ENCODE measurements at places on chromosomes 13 and 19.
A peak's percentile ranks its signal among the peaks of the same experiment; 100 is the strongest.

DNA sequence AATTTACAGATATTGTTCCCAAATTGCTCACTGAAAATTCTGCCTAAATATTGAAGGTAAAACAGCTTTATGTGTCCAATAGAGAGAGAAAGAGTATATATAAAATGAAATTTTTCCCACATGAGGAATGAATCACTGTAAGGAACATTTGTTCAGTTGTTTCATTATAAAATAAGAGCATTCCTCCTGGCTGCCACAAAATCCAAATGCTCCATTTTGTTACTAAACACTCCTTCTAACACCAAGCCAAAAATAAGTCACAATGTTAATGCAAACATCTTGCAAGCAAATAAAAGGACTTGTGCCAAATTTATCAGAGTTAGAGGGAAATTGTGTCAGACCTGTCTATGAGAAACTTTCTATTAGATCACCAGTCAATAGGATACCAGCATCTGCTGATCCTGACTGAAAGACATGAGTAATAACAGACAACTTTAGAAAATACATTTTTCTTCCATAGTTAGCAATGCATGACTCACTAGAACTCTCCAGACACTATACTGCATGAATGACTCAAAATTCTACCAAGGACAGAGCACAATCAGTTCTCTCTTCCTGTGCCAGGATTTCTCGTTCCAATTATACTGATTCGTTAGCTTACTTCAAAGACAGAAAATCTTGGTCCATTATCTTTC is 83.5 kb upstream of the FNDC3A start:
- DNase-seq, result no peak

GRCh38 chr13:64765636-64766035 is 2464.5 kb downstream of the PCDH9 start:
- no peak for DNase-seq

DNA sequence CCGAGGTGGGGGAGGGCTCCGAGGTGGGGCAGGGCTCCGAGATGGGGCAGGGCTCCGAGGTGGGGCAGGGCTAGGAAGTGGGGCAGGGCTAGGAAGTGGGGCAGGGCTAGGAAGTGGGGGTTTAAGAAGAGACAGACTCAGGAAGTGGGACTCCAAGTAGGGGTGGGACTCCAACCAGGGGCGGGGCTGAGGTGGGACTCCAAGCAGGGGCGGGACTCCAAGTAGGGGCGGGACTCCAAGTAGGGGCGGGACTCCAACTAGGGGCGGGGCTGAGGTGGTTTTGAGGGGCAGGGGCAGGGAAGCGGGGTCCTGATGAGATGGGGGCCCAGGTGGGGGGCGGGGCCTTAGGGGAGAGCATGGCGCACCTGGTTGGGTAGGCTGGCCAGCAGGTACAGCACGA is 13.6 kb downstream of the CFD start:
- peak; percentile 48 for DNase-seq

DNA sequence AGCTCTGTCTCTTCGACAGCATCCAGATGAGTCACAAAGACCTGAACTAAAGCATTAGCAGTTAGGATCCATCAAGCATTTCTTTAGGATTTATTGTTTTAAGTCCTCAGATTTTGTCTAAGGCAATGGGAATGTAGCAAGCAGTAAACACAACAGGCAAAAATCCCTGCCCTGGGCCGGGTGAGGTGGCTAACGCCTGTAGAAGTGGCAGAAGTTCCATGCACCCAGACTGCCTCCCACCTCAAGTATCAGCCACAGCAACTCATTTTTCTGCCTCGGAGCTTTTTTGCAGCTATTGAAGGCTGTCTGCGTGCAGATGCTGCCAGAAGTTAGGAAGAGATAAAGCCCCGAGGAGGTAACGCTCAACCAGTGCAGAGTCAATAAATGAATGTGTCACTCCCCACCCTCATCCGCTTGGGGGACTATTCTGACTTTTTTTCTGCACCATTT is 47.1 kb upstream of the MRI1 start:
- DNase-seq, result no peak

GRCh38 chr19:55341171-55341588 is 1.5 kb downstream of the KMT5C start:
- DNase-seq, result peak; percentile 73

DNA sequence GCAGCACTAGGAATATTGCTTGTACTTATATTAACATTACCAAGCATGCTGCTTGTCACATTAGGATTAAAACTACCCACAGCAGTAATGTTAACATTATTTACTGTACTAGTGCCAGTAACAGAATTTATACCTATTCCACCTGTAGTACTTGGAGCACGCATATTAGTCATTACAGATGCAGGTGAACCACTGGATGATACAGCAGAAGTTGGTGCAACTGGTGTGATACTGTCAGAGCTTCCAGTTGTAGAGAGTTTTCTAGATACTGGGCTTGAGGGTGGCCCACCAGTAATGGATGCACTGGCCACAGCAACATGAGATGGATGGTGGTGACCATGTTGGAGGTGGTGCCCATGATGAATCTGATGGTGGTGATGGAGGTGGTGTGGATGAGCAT is 1.1 kb downstream of the TSC22D1 start:
- no peak for DNase-seq

DNA sequence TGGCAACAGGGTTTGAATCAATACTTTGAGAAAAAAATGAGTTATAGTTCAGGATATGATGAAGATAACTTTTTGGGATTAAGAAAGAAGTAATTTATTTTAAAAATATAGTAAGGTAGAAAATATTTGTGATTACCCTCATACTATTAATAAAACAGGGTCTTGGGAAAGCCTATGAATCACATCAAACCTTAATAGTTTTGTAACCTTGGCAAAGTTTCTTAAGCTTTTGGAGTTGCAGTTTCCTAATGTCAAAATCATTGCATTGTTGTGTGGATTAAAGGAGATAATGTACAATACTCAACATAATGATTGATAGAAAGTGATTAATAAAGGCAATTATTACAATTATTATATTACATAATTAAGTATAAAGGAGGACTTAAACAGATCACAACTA is 149.0 kb downstream of the LMO7 start:
- no peak for DNase-seq

DNA sequence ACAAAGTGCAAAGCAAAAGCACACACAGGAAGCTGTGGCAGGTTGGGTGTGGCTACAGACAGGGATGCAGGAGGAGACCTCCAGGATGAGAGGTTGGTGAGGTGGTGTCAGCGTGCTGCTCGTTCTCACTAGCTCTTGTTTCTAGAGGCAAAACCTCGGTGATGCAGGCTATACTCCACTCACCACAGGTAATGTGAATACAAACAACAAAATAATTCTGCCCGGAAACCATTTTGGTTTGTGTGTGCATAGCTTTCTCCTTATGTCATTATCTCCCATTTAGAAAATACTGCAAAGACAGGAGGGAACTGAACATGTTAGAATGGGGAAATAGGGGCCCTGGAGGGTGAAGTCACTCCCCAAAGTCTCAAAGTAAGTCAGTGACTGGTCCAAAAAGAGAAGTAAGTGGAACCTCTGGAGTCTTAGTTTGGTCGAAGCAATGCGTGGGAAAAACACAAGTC is 9.4 kb downstream of the LCP1 start:
- DNase-seq, result no peak

DNA sequence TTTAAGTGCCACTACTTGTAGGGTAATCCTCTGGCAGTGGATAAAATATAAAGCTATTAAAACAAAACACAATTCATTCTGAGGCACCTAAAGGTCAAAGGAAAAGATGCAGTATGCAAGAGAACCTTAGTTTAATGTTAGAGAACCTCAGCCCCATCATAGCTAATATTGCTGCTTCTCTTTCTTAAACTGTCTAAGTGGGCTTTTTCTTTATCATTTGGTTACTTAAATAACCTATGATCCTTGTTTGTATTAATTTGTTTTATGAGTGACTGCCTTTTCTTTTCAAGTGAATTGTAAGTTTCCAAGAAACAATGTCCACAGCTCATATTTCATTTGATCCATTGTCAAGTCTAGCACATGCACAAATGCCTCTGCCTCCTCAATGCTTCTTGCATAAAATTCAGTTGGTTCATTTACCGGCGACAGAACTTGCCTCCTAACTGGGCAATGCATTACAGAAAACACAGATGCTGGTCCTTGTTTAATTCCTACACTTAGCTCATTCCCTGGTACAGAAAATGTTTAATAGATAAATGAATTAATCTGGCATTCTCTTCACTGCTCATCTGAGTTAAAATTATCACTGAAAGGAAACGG is 1049.8 kb downstream of the OLFM4 start:
- no peak for DNase-seq

DNA sequence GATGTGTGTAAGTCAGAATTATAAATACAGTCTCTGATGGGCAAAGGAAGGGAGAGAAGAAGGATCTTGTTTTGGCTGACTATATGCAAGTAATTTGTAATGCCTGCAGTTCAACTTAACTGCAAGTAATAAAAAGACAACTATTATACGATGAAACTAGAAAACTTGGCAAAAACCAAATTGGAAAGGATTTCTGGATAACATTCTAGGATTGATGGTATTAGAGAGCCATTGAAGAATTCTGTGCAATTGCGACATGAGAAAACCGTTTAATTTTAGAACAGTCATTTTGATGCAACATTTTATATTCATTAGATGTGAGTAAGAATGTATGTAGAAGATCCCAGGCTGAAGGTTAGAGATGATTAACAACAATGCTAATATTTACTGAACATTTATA is 1334.1 kb downstream of the EFNB2 start:
- DNase-seq, result no peak
